Fibroblast of mammary gland (primary cell): ENCODE measurements at places on chromosomes 1 and 21.
A peak's percentile ranks its signal among the peaks of the same experiment; 100 is the strongest.

- no peak for DNase-seq
Measured at GRCh38 chr1:206863266-206863665, 2.2 kb upstream of the IL20 start.

- peak; percentile 96 for DNase-seq
Measured at GRCh38 chr21:34743831-34744230, 75.0 kb downstream of the CLIC6 start.

DNA sequence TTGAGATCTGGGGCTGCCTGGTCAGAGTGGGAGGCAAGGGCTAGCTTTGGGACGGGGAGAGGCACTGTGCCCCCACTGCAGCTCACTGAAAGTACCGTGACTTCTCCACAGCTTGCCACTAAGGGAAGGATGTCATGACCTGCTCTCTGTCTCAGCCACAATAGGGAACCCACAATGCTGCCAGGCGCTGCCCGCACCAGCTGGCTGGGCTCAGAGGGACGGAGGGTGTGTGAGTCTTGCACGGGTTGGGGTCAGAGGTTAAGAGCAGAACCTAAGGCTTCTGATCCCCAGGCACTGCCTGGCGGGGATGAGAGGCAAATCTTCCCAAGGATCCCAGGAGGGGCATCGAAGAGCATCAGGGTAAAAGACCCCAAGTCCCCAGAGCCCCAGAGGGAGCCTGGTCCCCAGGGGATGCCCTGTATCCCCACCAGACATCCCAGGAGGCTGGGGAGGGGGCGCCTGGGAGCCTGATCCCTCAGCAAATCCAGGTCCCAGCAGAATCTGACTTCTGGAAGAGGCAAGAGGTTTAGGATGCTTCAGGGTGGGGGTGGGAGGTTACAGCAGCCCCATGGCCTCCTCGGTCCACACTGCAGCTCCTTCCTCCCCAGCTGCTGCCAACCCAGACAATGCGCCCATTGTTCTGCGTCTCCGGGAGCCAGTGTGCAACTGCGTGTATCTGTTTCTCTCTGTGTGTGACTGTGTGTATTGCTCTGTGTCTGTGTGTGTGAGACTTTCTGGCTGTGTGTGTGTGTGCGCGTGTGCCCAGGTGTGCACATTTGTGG lies 2.0 kb upstream of the MARCKSL1 start:
- DNase-seq: no peak

DNA sequence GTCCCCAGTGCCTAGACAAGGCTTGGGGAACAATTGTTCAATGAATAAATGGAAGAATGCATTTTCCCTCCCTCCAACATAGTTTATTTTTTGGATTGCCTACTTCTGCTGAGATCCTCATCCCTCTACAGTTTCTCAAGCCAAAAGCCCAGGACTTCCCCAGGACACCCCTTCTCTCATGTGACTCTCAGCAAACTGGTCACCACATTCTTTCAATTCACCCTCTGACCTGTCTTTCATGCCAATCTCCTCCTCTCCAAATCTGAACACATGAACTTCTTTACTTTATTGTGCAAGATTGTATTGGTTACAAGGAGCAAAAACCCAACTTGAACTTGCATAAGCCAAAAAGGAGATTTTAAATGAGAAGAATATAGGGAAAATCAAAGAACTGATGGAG lies 103.2 kb upstream of the JUN start:
- DNase-seq: peak; percentile 48

DNA sequence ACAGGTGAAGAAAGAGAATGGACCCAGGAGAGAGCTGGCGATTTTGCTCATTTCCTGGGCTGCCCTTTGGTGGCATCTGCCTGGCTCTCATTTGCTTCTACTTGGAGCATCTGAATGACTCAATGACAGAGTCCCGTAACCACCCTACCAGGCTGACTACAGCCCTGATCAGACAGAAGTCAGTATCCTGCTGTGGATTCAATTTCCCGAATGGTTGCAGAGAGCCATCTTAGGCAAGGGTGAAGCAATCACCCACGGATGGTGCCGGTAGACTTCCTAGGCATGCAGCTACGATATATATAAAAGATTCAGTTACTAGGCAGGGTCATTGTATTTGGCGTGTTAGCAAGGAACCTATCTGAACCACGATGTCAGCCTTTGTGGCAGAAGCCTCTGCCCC lies 10.2 kb downstream of the AJAP1 start:
- DNase-seq: no peak

- peak; percentile 82 for DNase-seq
Measured at GRCh38 chr1:147640553-147641165, 29.7 kb downstream of the ACP6 start.

DNA sequence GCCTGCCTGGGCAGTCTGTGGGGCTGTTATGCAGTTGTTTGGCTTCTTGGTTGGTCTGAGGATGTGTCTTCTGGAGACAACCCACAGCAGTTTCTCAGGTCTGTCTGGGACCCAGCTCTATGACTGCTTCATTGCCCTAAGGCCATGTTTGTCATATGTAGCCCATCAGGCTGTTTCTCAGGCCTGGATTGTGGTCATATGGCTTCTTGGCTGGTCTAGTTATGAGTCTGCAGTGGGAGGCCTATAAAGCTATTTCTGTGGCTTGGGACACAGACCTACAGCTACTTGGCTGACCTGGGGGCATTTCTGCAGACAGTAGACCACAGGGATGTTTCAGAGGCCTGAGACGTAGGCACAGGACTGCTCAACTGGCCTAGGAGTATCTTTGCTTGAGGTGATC lies 41.5 kb downstream of the CHIA start:
- no peak for DNase-seq

GRCh38 chr1:15571266-15571665 lies 13.6 kb downstream of the AGMAT start:
- no peak for DNase-seq

DNA sequence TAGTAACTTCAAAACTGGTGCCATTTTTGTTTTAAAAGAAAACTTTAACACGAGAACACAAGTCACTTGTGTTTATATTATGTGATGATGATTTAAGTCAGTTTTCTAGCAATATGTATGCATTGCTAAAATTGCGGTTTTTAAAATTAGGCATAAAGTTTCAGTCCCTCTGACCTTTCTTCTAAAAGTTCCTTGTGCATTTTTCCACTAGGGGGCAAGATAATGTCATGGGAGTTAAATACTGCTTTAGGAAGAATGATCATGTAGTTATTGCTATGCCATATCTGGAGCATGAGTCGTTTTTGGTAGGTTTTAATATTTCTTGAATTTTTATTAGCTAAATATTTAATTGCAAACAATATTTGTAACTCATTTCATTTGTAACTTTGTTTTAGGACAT lies 10.7 kb downstream of the CDC7 start:
- DNase-seq: peak; percentile 74

GRCh38 chr1:85148524-85149250 lies 52.1 kb downstream of the SYDE2 start:
- DNase-seq: peak; percentile 48
